Activated CD4-positive, alpha-beta T cell treated with anti-CD3 and anti-CD28 coated beads for 24 hours (primary cell): ENCODE measurements at places on chromosomes 3 and 15.

- no peak for DNase-seq
These were observed 4.2 kb downstream of the CCDC71 start for GRCh38 chr3:49161808-49162530.

GRCh38 chr3:125462722-125463299, 57.2 kb downstream of the SNX4 start:
- DNase-seq: no peak

DNA sequence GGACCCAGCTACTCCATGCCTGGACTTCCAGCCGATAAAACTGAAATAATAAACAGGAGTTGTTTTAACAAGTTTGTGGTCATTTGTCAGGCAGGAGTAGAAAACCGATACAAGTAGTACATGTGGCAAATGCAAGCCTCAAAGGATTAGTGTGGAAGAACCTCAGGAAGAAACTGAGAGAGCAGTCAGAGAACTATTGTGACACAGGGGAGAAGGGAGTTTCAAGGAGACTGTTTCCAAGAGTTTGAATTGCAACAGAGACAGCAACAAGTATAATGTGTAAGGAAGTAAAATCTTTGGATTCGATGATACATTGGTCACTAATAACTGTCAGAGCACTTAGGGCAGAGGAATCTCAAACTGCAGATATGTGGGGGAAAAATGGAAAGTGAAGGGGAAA, 450.6 kb upstream of the ARHGEF26 start:
- DNase-seq: no peak

DNA sequence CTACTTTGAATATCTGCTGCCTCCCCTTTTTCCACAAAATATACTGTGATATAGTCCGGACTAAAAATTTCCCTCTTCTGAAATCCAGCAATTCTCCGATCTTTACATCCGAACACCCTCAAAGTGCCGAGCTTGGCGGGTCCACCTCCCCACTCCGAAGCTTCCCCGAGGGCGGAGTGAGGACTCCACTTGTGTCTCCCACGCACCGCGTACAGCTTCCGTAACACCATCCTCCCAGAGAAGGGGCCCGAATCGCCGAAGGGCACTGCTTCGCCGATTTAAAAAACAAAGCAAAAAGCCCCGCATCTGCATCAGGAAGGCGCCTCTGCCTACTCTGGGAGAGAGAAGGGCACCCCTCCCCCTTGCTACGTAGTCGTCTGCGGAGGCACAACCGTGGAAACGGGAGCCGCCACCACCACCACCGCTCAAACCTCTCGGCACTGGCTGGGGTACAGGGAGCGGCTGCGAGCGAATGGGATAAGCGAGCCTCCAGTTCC, 551 bp downstream of the NCBP2 start:
- DNase-seq: peak; percentile 51

GRCh38 chr3:106172780-106173179, 304.0 kb upstream of the CBLB start:
- no peak for DNase-seq

DNA sequence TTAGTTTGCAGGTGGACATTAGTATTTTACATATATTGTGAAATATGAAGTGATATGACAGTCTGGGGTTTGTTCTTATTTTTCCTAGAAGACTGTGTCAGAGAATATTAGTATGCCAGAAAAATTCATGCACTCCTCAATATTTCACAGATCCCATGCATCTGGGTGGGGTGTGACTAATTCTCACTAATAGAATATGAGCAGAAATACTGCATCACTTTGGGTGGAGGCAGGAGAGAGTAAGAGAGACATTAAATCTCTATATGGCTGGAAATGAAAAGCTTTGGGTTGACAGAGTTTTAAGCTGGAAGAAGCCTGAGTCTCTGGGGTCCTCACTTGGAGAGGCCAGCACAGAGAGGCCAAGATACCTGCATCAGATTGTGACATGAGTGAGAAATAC, 101.3 kb upstream of the DPH6 start:
- no peak for DNase-seq

- no peak for DNase-seq
These were observed 5.5 kb upstream of the GP5 start for GRCh38 chr3:194404365-194405140.

- DNase-seq: no peak
These were observed 52.3 kb upstream of the PRR20G start for GRCh38 chr3:127339928-127340861.

GRCh38 chr3:127655641-127656040, 17.1 kb upstream of the ABTB1 start:
- no peak for DNase-seq

DNA sequence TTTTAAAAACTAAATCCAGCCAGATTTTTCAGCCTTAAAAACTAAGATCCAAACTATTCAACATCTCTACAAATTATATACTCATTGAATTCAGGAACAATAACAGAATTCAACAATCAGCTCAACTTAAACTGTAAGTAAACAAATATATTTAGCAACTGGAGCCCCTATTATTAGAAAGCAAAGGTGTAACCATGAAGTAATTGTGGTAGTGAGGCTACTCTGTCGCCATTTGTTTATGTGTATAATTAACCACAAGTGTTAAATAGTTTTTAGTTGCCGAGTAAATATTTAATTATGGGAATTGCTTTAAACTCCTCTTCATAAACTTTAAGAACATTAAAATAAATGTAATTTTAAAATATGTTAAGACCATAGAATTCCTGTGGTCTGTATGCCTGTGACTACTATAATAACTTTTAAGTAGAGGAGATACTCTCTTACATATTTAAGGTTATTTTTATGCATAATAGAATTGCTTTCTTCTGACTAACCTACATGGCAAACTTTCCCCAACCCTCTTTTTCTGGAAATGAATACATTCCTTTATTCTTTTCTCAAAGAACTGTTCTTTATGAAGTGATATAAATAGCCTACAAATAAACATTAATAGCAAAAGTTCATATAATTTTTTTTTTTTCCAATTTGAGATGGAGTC, 51.2 kb downstream of the MFN1 start:
- DNase-seq: no peak

- no peak for DNase-seq
These were observed 9.0 kb downstream of the PIF1 start for GRCh38 chr15:64816452-64816851.

DNA sequence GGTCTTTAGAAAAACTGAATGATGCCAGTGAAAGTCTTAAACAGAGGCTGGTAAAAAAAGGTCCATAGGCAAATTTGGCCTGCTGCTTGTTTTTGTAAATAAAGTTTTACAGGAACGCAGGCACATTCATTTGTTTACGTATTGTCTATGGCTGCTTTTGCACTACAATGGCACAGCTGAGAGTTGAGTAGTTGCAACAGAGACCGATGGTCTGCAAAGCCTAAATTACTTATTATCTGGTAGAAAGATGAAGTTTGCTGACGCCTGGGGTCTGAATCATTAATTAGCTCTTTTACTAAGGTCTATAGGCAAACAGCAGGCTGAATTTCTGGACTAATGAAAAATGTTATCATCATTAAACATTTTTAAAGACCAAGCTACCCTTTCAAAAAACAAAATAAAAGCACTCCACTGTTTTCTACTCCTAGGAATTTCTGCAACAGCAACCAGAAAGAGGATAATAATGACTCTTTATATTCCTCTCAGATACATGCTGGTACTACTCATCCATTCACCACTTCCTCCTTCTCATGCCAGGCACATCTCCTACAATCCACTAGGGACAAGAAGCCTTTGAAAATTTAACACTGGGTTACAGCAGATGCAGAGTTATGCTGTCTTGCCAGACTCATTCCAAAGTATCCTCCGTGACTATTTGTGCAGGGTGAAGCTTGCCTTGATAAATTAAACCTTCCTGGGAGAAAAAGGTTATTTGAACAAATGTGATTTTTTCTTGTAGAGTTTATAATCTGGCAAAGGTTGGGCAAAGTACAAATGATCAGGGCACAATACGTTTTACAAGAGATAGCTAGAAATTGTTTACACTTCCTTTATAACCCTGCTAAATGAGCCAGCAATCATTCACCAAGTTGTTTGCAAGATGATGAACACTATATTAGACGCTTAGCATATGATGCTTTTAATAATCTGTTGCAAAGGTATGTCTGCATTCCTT, 6.0 kb downstream of the GATM start:
- DNase-seq: no peak
